CD4-positive, alpha-beta T cell treated with Interleukin-6 for 4 hours (primary cell): ENCODE measurements at places on chromosomes 2 and 18.

GRCh38 chr2:27451095-27451494 is 8.9 kb downstream of the KRTCAP3 start:
- no peak for DNase-seq

DNA sequence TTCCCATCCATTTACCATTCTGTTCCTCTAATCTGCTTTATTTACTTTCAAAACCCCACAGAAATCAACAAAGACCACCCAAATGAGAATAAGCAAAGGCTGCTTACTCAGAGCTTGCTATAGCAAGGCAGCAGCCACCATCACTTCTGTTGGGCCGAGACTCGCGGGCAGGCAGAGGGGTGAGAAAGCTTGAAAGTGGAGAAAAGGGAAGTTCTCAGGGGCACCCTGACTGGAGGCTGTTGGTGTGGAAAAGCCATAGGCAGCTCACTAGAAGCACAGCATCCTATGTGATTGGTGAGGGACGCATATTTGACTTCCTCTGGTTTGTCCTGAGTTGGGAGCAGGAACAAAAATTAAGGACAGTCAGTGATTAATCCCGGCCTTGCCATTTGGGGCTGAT is 269.7 kb upstream of the THSD7B start:
- DNase-seq: no peak

- DNase-seq: no peak
Observed at GRCh38 chr18:74652392-74652988, 54.8 kb downstream of the ZNF407 start.

- DNase-seq: no peak
Observed at GRCh38 chr2:158845859-158846258, 50.7 kb downstream of the DAPL1 start.

GRCh38 chr2:46711156-46711555 is 204.4 kb downstream of the MCFD2 start:
- DNase-seq: no peak

DNA sequence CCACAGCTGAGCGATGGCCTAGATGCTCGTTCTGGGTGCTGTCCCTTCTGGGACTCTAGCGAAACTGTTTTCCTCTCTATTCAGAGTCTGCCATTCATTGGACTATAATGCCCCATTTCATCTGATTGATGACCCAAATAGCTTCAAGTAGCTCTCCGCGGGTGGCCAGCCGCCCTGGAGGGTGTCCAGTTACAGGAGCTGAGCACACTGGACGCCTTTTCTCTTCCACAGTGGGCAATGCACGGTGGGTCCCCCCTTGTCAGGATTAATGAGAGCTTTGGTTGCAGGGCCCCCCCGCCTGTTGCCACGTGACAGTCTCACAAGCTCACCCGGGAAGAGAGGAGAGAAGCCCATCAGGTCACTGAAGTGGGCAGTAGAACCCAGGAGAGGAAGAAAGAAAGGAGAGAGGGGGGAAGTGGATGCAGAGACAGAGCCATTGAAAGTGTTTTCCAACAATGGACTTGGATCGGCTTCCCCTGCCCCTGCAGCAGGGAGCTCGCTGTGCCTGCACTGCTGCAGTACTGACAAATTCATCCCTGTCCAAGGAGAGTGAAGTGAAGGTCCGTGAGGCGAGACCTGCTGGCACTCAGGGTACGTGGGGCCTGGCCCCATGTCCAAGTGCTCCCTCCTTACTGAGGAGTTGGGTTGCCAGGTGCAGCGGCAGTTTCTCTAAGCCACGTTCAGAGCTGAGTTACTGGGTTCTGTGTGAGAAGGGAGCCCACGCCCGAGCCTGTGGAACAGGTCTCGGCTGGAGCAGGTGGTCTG is 44.8 kb downstream of the DIPK1C start:
- no peak for DNase-seq

DNA sequence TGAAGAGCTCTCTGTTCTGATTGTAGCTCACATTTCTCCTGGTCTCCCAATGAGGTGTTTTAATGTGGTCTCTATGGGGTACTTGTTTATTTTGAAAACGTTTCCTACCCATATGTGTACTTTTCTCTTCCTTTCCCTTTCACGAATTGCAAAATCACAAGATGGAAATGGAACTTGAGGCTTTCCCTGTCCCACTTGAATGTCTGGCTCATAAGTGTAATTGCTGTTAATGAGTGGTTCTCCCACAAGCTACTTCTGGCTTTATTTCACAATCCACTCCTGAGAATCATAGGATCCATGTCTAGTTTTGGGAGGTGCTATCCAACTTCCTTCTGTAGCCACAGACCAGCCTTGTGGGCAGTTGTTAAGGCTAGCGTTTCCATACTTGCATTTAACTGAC is 81.1 kb upstream of the CAVIN2 start:
- DNase-seq: no peak

GRCh38 chr2:200417366-200417765 is 92.5 kb downstream of the KCTD18 start:
- no peak for DNase-seq

GRCh38 chr2:178426388-178426787 is 24.6 kb downstream of the PRKRA start:
- DNase-seq: no peak

DNA sequence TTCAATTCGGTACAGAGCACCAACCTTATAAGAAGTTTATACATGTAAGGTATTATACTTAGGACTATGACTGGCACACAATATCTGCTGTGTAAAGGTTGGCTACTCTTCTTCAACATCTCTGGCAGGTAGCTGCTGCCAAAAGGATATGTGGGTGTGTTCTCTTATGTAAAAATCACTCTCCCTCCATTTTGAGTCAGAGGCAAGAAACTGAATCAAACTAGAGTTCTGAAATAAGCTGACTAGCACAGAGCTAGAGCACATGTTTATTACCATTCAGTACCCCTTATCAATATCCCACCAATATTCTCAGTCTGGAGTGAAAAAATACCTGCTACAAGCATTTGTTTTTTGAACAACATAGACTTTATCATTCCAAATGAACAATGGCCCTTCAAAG is 38.0 kb upstream of the PCBP1 start:
- no peak for DNase-seq
